ENCODE measurements at places on chromosomes 7 and 10.
A peak's percentile ranks its signal among the peaks of the same experiment; 100 is the strongest.

GRCh38 chr7:95817866-95818640, 45.7 kb downstream of the DYNC1I1 start:
- no peak for DNase-seq

GRCh38 chr10:33721509-33721908, 387.0 kb upstream of the NRP1 start:
- no peak for DNase-seq

- no peak for DNase-seq
Observed at GRCh38 chr7:11298220-11298619, 324.5 kb downstream of the PHF14 start.

DNA sequence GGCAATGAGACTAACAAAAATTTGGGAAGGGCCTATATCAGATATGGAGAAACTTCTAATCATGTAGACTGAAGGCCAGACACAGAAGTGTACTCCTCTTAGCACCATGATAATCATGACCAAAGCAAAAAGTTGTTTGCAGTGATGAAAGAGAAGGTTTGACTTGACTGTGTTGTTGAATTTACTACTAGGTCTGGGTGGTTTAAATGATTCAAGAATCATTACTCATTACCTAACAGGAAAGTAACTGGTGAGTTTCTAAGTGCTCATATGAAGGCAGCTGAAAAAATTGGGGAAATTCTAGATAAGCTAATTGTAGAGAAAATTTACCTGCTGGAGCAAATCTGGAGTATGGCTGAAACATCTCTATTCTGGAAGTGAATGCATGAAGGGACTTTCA, 451.5 kb upstream of the SORCS1 start:
- no peak for DNase-seq

DNA sequence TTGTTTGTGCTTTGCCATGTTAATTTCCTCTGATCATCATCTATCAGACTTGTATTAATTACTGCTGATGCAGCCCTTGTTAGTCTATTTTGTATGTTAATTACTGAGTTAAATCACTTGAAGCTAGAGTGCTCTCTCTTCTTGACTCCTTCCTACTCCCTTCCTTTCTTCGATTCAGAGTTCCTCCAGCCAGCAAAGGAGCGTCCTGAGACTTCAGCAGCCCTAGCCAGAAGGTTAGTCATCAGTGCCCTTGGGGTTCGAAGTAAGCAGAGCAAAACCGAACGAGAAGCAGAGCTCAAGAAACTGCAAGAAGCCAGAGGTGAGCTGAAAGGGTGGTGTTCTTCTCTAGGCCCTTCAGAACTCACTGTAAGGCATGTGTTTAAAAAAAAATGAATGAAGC, 32.1 kb downstream of the LOXL4 start:
- DNase-seq = peak; percentile 8

- no peak for DNase-seq
Observed at GRCh38 chr10:128747582-128748346, 621.5 kb upstream of the MKI67 start.

- peak; percentile 55 for DNase-seq
Observed at GRCh38 chr7:79090543-79090942, 362.9 kb downstream of the MAGI2 start.

GRCh38 chr7:1355568-1356340, 103.5 kb downstream of the MICALL2 start:
- DNase-seq = no peak

DNA sequence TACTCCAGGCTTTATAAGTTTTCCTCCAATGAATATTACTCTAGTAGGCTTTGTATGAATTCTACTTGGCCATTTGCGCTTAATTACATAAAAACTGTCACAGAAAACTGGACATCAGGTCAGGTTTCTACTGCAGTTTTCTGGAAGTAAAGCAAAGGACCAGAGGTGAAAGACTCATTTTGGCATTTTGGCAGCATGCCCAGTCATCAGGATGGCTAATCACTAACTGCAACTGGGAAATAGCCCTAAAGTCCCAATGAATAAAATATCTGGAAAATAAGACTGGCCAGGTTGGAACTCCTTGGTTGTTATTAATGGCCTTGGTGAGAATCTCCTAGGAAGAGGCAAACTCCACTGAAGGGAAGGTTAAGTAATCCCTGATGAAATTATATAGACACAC, 75.5 kb downstream of the COPG2 start:
- DNase-seq = no peak

DNA sequence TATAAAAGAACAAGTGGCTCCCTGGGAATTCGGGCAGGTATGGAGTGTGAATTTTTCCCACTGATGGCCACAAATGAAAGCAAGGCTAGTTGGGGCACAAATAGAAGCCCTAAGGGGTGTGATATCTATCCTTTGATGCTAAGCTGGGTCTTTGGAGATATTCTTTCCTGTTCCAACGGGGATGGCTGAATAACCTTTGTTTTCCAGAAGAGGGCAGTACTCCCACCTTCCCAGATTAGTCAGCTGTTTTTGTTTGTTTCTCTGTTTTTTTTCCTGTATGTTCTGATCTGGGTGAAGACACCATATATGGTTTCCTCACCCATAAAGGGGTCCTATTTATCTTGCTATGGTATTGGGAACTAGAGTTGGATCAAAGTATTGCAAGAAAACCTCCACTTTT, 947.7 kb upstream of the SORCS1 start:
- no peak for DNase-seq

GRCh38 chr7:99102809-99103690, 40.9 kb downstream of the SMURF1 start:
- DNase-seq = peak; percentile 84

GRCh38 chr10:128211064-128211504, 84.9 kb upstream of the MKI67 start:
- DNase-seq = no peak

DNA sequence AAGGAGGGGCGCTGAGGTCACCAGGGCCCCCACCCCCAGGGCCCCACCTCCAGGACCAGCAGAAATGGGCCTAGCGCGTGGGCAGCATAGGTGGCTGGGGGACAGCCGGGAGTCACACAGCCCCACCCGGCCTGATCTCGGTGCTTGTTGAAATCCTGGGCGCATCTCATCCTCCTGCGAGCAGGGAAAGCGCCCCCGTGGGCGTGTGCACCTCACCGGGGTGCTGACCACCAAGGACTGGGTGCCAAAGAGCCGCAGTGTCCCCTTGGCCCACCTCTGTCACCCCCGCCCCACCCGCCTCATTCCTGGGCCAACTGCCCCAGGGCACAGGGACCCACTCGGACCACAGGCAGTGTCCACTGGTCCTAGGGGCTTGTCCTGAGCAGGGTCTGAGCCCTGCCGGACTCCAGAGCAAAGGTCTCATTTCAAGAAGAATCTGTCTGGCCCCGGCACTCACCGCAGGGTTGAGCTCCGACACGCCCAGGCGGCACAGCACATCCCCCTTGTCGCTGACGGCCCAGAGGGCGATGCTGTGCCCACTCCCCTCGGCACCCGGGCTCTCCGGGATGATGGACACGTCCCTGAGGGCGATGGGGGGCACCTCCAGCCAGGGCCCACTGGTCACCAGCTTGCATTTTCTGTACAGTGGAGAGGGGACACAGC, 11.4 kb downstream of the BHLHA15 start:
- no peak for DNase-seq

GRCh38 chr7:121510858-121511482, 114.9 kb upstream of the FAM3C start:
- DNase-seq = no peak

GRCh38 chr10:34587002-34587679, 228.0 kb downstream of the PARD3 start:
- DNase-seq = no peak

GRCh38 chr7:36777062-36777461, 52.8 kb upstream of the AOAH start:
- no peak for DNase-seq

GRCh38 chr7:127396184-127396583, 3.7 kb upstream of the ZNF800 start:
- DNase-seq = peak; percentile 14

GRCh38 chr7:80840681-80841080, 78.2 kb downstream of the SEMA3C start:
- DNase-seq = no peak

DNA sequence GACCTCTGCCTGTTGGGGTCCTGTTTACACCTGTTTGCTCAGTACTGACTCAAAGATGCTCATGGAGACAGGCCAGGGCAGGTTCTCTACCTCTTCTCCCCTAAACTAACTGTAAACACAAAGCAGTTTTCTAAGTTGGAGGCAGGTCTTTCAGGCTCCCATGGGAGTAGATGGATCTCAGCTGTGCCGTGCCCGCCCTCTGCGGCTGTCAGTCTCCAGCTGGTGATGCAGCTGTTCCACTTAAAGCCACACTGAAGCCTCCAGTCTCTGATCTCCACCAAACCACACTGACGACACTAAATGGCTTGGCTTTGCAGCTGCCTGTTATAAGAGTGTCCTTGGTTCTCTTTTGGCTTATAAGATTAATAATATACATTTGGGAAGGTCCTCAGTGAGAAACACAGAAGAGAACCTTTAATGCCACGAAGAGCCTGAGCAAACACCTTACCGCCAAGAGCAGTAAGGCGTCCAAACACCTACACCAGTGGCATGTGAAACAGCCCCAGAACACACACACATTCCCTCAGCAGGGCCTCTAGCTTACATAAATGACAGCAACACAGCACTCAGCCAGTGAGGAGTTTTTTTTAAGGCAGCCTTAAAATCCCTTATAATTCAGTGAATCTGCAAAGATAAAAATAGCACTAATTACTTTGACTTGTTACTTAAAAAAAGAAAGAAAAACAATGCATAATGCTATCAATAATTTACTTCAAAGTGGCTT, 60.4 kb upstream of the KCNIP2 start:
- peak; percentile 11 for DNase-seq
